ENCODE measurements at places on chromosomes 13 and 19.

GRCh38 chr19:45016388-45017314 lies 15.4 kb downstream of the RELB start:
- DNase-seq: peak; percentile 24

- DNase-seq: no peak
Observed at GRCh38 chr13:69617587-69617986, 490.0 kb upstream of the ATXN8OS start.

GRCh38 chr13:102677122-102677521 lies 17.7 kb downstream of the METTL21C start:
- DNase-seq: no peak

DNA sequence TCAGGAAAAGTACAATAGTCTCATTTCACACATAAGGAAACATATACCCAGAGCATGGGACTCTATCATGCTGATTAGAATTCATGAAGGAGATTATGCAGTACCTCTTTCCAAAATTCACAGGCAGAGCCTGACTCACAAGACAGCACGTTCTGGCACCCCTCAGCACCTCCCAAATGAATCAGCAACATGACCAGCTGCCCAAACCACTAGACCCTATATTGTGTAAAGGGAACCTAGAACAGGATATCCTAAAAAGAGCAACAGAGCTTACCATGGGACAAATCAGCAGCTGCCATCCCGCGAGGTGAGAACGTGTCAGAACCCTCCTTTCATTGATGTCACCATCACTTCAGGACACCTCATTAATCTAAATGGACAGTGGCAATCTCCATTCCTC lies 2.5 kb downstream of the ZNF426 start:
- DNase-seq: no peak

- DNase-seq: no peak
Observed at GRCh38 chr13:100458673-100459072, 129.9 kb downstream of the GGACT start.
